GM19239 (cell line): ENCODE measurements at places on chromosomes 2 and 18.

- no peak for DNase-seq
These were observed 880.4 kb downstream of the TRIB2 start for GRCh38 chr2:13597176-13597575.

DNA sequence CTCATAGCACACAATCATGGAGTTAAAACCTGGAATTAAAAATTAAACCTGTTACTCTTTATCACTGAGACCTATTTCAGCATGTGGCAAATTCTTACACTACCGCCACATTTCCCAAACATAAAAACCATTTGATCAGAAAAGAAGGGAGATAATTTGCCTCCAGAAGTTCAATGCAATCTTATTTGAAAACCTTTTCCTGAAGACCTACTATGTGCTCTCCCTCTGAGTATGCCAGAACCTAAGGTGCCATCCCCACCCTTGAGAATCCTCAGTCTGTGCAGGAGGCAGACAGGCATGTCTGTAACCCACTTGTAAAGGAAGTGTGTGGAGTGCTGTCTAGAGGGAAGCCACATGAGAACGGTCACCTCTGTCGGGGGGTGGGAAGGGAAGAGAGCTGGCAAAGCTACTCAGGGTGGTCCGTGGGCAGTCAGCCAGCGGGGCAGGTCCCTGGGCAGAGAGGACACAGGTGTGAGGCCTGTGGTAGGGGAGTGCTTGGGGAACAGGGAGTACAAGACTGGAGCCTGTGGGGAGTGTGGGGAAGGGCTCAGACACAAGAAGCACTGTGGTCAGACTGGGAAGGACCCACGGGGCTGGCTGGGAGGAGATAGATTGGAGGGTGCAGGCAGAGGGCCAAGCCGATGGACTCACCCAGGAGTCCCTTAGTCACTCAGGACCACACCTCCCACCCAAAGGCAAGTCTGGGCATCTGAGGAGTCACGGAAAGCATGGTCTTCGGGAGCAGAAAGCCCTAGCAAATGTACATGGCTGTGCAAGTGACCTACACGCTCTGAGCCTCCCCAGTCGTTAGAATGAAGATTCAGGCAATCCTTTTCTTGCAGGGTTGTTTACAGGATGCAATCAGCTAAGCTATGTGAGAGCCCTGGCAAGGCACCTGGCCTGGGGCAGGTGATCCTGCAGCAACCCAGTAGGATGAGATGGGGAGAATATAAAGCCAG, 22.8 kb downstream of the CRACDL start:
- no peak for DNase-seq

- DNase-seq, result no peak
These were observed 30.5 kb downstream of the HAT1 start for GRCh38 chr2:171952748-171953147.

- no peak for DNase-seq
These were observed 9.2 kb downstream of the SGPP2 start for GRCh38 chr2:222433332-222434173.
